ENCODE measurements at places on chromosomes 5 and 9.

- DNase-seq: no peak
Observed at GRCh38 chr5:85732185-85732584, 885.6 kb upstream of the COX7C start.

- DNase-seq: no peak
Observed at GRCh38 chr5:106312360-106312759, 1358.4 kb downstream of the EFNA5 start.

DNA sequence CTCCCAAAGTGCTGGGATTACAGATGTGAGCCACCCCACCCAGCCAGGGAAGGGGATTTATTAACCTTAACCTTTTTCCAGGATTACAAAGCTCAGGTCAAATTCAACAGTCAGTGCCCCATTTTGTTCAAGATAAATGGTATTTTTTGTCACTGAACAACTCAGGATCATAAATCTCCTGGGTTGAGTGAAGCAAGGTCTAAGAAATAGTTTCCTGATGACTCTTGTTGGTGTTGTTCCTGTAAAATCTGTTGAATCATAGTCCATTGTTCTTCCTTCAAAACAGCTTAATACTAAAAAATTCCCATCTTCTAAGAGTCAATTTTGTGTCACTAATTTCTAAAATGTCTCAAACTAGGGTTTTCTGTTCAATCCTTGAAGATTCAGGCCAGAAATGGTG, 33.9 kb upstream of the JMY start:
- DNase-seq: no peak

GRCh38 chr5:65440456-65440855, 41.3 kb downstream of the ADAMTS6 start:
- no peak for DNase-seq

DNA sequence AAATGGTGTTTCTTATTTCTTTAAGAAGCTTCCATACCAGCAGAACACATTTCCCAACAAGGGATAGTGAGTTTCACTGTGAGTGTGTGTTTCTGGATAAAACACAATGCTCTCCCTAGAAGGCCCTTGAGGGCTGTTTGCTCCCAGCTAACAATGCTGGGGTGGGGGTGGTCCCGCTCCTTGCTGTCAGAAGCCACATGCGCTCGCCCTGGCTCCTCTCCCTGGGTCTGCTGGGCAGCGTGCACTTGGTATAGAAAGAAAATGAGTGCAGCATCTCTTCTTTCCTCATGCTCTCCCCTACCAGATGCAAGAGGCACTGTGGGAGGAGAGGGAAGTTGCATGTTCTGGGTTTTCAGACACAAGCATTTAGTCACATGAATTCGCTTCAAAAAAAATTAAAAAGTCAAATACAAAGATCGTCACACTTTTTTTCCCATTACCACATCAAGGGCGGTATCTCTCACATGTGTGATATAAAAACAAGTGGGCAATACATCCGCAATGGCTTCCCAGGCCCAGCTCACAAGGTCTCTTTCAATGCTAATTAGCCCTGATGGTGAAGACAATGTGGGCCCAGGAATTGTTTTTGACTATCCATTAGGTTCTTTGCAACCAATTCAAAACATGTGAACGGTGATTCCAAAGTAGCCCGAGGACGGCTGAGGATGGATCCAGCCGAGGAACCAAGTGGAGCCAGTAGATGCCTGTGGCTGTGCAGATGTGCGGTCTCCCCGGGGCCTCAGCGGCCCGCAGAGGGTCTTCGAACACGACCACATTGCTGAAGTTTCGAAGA, 603.6 kb downstream of the IRX1 start:
- DNase-seq: no peak

- DNase-seq: no peak
Observed at GRCh38 chr5:117675646-117676045, 1101.0 kb upstream of the SEMA6A start.

- no peak for DNase-seq
Observed at GRCh38 chr5:17096952-17097695, 120.3 kb upstream of the BASP1 start.

GRCh38 chr9:19976226-19976625, 187.4 kb upstream of the SLC24A2 start:
- no peak for DNase-seq

DNA sequence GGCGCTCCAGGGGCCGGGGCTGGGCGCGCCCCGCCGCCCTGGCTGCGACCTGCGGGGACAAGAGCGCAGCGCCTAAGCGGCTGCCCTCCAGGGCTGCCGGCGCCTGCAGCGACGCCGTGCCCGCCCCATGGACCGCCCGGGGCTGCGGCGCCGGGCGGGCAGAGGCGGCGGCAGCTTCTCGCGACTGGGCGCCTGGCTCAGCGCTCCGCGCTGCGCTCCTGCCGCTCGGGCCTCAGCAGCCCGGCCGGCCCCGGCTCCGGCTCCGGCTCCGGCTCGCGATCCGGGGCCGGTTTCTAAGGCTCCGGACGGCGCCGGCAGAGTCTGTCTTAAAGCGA, at the start of gene PITX1:
TSS of gene PITX1 (minus strand) at position 328 of the 335 bp plus-strand sequence. CDS start 347 bp downstream, outside the sequence.
- DNase-seq: no peak

DNA sequence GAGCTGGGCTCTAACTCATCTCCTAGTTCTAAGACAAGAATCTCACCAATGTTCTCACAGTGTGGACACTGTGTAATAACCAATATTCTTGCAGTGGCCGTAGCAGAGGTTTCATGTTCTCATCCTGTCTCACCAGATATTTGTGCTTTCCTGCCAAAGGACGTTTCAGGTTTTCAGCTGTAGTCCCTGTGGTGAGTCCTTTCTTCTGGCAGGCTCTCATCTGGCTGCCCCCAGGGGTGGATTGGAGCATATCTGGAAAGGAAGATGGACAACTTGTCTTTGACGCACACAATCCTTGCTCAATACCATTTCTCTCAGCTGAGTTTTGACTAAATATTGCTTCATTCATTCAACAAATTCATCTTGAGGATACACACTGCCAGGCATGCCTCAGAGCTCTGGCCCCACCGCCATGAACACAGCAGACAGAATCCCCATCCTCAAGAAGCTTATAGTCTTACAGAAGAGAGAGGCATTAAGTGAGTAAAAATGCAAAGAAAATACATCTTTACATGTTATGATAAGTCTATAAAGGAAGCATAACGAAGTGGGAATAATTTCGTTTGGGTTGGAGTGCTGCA, 33.8 kb upstream of the NEURL1B start:
- no peak for DNase-seq

DNA sequence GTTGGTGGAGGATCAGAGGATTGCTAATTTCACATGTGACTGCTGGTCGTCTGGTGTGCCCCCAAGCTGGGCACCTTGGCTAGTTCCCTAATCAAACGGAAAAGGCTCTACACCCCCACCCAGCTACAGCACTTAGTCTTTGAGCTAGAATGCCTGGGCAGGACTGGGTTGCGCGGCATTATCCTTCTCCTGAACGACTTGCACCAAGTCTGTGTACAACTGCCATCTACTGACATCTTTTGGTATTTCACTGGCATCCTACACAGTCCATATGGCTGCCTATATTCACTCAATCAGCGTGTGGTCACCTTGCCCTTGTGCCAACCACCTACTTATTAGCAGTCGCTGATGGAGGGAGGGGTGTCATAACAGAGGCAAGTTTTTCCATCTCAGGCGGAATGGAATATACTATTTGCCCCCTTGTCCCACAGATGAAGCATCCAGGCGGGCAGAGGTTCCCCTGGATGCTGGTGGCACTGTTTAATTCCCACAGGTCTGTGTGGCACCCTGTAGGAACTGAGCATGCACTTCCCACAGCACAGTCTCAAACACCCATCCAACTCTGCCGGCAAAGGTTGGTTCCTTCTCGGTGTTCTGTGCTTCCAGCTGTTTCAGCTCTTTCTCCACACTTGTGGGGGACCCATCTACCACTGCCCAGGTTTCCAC, 150.1 kb downstream of the OSTF1 start:
- DNase-seq: no peak

DNA sequence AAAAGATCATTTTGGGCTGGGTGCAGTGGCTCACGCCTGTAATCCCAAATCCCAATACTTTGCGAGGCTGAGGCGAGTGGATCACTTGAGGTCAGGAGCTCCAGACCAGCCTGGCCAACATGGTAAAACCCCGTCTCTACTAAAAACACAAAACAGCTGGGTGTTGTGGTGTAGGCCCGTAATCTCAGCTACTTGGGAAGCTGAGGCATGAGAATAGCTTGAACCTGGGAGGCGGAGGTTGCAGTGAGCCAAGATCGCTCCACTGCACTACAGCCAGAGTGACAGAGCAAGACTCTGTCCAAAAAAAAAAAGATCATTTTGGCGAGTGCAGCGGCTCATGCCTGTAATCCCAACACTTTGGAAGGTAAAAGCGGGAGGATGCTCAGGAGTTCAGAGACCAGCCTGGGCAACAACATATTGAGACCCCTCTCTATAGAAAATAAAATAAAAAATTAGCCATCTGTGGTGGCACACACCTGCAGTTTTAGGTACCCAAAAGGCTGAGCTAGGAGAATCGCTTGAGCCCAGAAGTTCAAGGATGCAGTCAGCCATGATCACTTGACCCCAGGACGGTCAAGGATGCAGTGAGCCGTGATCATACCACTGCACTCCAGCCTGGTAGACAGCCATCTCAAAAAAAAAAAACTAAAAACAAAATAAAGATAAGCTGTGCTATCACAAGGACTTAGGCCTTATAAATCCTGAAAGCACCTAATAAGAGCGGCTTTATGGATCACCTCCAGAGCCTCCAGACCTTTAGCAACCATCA, 16.2 kb downstream of the PPP2CA start:
- DNase-seq: no peak

GRCh38 chr9:16131264-16131663, 578.4 kb downstream of the CCDC171 start:
- no peak for DNase-seq

DNA sequence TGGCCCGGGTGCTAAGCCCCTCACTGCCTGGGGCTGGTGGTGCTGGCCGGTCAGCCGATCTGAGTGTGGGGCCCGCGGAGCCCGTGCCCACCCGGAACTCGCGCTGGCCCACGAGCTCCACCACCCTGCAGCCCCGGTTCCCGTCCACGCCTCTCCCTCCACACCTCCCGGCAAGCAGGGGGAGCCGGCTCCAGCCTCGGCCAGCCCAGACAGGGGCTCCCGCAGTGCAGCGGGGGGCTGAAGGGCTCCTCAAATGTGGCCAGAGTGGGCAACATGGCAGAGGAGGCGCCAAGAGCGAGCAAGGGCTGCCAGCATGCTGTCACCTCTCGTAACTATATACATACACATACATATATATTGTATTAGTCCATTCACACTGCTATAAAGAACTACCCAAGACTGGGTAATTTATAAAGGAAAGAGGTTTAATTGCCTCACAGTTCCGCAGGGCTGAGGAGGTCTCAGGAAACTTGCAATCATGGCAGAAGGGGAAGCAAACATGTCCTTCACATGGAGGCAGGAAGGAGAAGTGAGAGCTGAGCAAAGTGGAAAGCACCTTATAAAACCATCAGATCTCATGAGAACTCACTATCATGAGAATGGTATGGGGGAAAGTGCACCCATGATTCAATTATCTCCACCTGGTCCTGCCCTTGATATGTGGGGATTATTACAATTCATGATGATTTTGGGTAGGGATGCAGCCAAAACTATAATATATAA, 56.8 kb downstream of the LIX1 start:
- no peak for DNase-seq

DNA sequence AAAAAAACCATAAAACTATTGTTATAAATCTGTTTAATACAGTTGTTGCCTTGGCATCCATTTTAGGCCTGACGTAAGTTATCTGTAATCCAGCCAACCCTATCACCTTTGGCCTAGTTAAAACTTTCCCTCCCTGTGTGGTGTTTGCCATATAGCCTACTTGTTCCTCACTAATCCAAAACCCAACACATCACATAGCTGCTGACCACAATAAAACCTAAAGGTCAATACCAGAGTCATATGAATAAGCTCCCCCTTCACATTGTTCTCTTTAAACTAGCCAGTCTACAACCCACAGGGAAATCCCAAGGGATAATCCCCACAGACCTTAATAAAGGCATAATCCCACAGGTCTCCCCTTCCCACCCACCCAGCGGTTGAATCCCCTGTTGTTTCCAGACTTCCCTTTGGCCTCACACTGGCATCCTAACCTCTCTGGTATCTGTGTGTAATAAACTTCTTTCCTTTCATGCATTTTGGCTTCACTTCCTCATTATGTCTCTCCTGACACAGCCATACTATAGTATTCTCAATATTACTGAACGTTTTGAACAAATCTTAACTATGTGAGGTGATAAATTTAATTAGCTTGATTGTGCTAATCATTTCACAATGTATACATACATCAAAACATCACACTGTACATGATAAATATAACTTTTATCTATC, 50.8 kb downstream of the DTWD2 start:
- no peak for DNase-seq

DNA sequence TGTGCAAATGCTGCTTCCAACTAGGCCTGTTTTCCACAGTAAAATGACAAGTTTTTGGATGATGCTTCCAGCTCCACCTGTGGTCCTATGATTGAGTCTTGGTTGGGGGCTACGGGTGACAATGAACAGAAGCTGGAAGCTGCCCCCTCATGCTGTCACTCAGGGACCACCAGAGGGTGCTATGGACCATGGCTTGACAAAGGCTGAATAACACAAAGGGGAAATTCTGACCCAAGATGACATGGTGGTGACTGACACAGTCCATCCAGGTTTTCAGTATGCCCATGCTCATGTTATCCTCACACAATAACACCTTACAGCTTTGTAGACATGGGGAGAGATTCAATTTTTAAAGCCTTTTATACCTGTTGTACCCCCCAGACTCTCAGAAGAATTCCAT, 23.9 kb upstream of the SAP30L start:
- no peak for DNase-seq

- no peak for DNase-seq
Observed at GRCh38 chr5:158119961-158120723, 261.2 kb upstream of the CLINT1 start.

Data from suprapubic skin (tissue), 4 donors.